CD8-positive, alpha-beta memory T cell (primary cell): ENCODE measurements at places on chromosomes 1 and 21.
A peak's percentile ranks its signal among the peaks of the same experiment; 100 is the strongest.

DNA sequence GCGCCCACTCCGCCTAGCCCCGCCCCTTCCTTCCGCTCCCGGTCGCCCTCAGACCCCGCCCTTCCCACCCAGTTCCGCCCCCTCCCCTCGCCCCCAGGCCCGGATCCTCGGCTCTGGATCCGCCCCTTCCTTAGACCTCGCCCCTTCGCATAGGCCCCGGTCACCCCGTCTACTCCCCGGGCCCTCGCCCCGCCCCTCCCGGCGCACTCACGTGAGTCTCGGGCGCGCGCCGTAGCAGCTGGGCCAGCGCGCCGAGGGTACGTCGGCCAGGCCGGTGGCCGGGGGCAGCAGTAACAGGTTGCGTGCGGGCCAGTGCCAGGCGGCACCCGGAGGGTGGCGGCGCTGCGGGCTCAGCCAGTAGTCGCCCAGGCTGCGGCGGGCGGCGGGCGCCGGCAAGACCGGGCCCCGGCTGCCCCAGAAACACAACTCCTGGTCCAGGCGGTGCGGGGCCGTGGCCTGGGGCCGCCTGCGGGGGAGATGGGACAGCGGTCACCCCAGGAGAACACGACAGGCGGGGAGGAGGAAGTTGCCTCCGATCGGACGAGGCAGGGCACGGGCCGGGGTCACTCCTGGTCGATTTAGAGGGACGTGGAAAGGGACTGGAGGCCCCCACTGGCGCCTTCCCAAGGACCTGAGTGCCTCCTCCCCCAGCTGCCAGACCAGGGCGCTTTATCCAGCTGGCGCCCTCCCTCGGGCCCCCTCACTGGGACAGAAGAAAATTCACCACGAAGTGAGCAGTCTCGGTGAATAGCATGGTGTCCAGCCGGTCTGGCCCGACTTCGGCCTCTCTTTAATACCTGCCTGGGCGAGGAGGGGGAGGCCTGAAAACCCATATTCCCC, 10.7 kb downstream of the FAM229A start:
- peak; percentile 88 for DNase-seq
- H3K27me3 ChIP-seq, result no peaks in the 10 kb centered on the region
- H3K4me1 ChIP-seq, result peaks cover 31% of the 10 kb centered on the region
- H3K4me3 ChIP-seq, result peak overlapping the region; percentile 49
- no peaks in the 10 kb centered on the region for H3K36me3 ChIP-seq
- H3K27ac ChIP-seq, result peak overlapping the region; percentile 72

- no peak overlapping the region for H3K27ac ChIP-seq
- H3K4me1 ChIP-seq, result no peaks in the 10 kb centered on the region
- H3K27me3 ChIP-seq, result no peaks in the 10 kb centered on the region
- no peaks in the 10 kb centered on the region for H3K36me3 ChIP-seq
- DNase-seq, result no peak
- no peak overlapping the region for H3K4me3 ChIP-seq
These were observed 318.9 kb downstream of the ZNF326 start for GRCh38 chr1:90313778-90314177.

DNA sequence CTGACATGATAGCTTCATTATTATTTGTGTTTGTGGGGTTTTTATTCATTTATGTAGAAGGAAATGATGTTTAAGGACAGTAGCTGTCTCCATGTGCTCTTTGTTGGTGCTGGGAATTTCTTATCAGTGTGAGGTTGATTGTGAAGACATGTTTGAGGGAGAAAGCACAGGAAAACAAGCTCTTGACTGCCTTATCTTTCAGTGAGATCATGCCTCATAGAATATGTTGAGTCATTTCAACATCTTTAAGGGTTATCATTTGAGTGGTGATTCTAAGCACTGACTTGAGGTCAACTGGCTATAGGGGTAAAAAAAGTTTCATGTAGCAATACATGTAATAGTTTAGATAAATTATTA, 405.1 kb upstream of the ADAMTS5 start:
- no peak overlapping the region for H3K4me3 ChIP-seq
- no peaks in the 10 kb centered on the region for H3K27me3 ChIP-seq
- H3K27ac ChIP-seq, result no peak overlapping the region
- no peaks in the 10 kb centered on the region for H3K36me3 ChIP-seq

GRCh38 chr1:14897080-14897449, 256.5 kb upstream of the TMEM51 start:
- no peak overlapping the region for H3K27ac ChIP-seq
- H3K4me1 ChIP-seq, result no peaks in the 10 kb centered on the region
- H3K4me3 ChIP-seq, result no peak overlapping the region
- H3K36me3 ChIP-seq, result no peaks in the 10 kb centered on the region

- H3K27me3 ChIP-seq, result no peaks in the 10 kb centered on the region
- H3K36me3 ChIP-seq, result no peaks in the 10 kb centered on the region
- no peaks in the 10 kb centered on the region for H3K4me1 ChIP-seq
- H3K4me3 ChIP-seq, result no peak overlapping the region
- no peak for DNase-seq
These were observed 88.8 kb downstream of the MRPL39 start for GRCh38 chr21:25518491-25518911.

GRCh38 chr1:201707656-201708055, 121.3 kb upstream of the IPO9 start:
- no peaks in the 10 kb centered on the region for H3K27me3 ChIP-seq
- H3K27ac ChIP-seq, result no peak overlapping the region
- H3K4me3 ChIP-seq, result no peak overlapping the region
- no peak for DNase-seq
- no peaks in the 10 kb centered on the region for H3K4me1 ChIP-seq

- H3K27ac ChIP-seq, result no peak overlapping the region
- no peak for DNase-seq
- H3K27me3 ChIP-seq, result no peaks in the 10 kb centered on the region
- no peak overlapping the region for H3K4me3 ChIP-seq
- no peaks in the 10 kb centered on the region for H3K36me3 ChIP-seq
These were observed 388.5 kb upstream of the C1orf87 start for GRCh38 chr1:60461925-60462595.

- H3K27ac ChIP-seq, result no peak overlapping the region
- no peaks in the 10 kb centered on the region for H3K36me3 ChIP-seq
- H3K4me3 ChIP-seq, result no peak overlapping the region
- no peaks in the 10 kb centered on the region for H3K27me3 ChIP-seq
- DNase-seq, result no peak
These were observed 50.4 kb upstream of the DAB1 start for GRCh38 chr1:57474137-57474750.

- H3K27ac ChIP-seq, result no peak overlapping the region
- DNase-seq, result no peak
- no peaks in the 10 kb centered on the region for H3K36me3 ChIP-seq
- H3K4me1 ChIP-seq, result no peaks in the 10 kb centered on the region
- H3K4me3 ChIP-seq, result no peak overlapping the region
These were observed 4.4 kb upstream of the PRRX1 start for GRCh38 chr1:170659399-170660035.

GRCh38 chr1:243732637-243733036, 117.4 kb downstream of the AKT3 start:
- H3K4me1 ChIP-seq, result peaks cover 6% of the 10 kb centered on the region
- no peak overlapping the region for H3K4me3 ChIP-seq
- no peak overlapping the region for H3K27ac ChIP-seq
- no peaks in the 10 kb centered on the region for H3K36me3 ChIP-seq
- no peak for DNase-seq
- H3K27me3 ChIP-seq, result no peaks in the 10 kb centered on the region
